ENCODE measurements at places on chromosomes 5 and 9. TPM values are rescaled to one million over a fixed set of nuclear protein-coding genes. Genes with fewer than 3 reads are reported as not detected.

TMEM171 gene
- not detected for total RNA-seq

IRX2 gene
- not detected for total RNA-seq

DDX4 gene
- not detected for total RNA-seq

SNCAIP gene
- 8.1 TPM for total RNA-seq

ZFP2 gene
- 0.43 TPM for total RNA-seq

LRRC19 gene
- total RNA-seq = not detected

ACSL6 gene
- total RNA-seq = 1.6 TPM

BAAT gene
- total RNA-seq = not detected

PCDHGA11 gene
- total RNA-seq = 3.0 TPM

DMRT2 gene
- not detected for total RNA-seq

RFK gene
- 32.0 TPM for total RNA-seq

KCTD16 gene
- 0.04 TPM for total RNA-seq

LECT2 gene
- total RNA-seq = not detected

PCDHGA7 gene
- total RNA-seq = 4.9 TPM

CDH6 gene
- 1.1 TPM for total RNA-seq

KIF24 gene
- 0.52 TPM for total RNA-seq

NR4A3 gene
- total RNA-seq = 19.9 TPM

ANKDD1B gene
- not detected for total RNA-seq

OR4F3 gene
- not detected for total RNA-seq
